Fibroblast of skin of scalp (primary cell): ENCODE measurements at places on chromosomes 7 and 10.

GRCh38 chr7:157612664-157613561 lies 276.1 kb downstream of the DNAJB6 start:
- peak; percentile 35 for DNase-seq

- peak; percentile 41 for DNase-seq
These were observed 2.0 kb upstream of the SFTPA1 start for GRCh38 chr10:79608505-79609375.

DNA sequence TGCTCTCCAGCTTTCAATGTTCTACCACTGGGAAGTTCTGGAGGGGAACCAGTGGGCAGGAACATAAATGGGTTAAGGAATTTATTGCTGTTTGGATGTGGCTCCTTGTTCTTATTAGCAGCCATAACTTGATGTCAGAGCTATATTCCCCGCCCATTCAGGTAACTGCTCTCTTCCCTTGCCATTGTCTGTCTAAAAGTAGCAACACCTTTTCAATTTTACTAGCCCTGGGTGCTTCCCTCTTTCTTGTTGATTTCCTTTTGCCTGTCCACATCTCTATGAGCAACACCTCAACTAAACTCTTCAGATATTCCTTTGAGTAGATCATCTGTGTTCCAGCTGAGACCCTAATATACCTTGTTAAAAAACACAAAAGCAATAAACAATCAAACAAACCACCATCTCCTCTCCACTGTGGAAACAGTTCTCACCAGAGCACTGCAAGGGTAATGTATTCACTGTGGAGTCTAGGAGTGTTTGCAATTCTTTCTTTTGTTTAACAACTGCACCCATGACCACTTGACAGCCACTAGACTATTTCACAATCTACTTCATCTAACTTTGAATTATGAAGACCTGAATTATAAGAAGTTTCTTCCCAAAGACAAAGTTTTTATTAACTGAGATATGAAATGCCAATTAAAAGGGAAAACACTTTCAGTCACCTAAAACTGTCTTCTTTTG lies 436.7 kb downstream of the IPMK start:
- DNase-seq: no peak

GRCh38 chr7:142323706-142324105 lies 65.8 kb upstream of the PRSS58 start:
- no peak for DNase-seq

GRCh38 chr7:156998988-156999957 lies 11.2 kb downstream of the MNX1 start:
- no peak for DNase-seq

- DNase-seq: peak; percentile 16
These were observed 1236.0 kb upstream of the CELF2 start for GRCh38 chr10:9781666-9782065.

GRCh38 chr7:3867863-3868262 lies 566.8 kb downstream of the SDK1 start:
- no peak for DNase-seq

GRCh38 chr7:133822001-133822641 lies 305.0 kb upstream of the LRGUK start:
- no peak for DNase-seq

DNA sequence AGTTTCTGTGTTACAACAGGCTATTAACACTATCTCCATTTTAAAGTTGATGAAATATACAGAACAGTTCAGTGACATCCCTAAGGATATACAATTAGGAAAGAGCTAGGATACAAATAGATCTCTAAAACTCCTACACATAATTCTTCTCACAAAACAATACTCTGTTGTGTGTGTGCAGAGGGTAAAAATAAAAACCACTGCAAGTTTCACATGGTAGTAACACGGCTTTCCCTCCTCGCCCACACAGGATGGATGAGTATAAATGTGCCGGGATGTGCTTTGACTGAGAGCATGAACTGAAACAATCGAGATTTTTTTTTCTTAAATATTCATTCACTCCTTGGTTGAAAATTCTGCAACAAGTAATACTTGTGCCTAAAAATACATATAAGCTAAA lies 131.5 kb upstream of the C1QL3 start:
- no peak for DNase-seq

GRCh38 chr7:152052771-152053170 lies 27.3 kb downstream of the GALNT11 start:
- no peak for DNase-seq

GRCh38 chr7:107579554-107579884 lies 527 bp upstream of the BCAP29 start:
- DNase-seq: no peak

DNA sequence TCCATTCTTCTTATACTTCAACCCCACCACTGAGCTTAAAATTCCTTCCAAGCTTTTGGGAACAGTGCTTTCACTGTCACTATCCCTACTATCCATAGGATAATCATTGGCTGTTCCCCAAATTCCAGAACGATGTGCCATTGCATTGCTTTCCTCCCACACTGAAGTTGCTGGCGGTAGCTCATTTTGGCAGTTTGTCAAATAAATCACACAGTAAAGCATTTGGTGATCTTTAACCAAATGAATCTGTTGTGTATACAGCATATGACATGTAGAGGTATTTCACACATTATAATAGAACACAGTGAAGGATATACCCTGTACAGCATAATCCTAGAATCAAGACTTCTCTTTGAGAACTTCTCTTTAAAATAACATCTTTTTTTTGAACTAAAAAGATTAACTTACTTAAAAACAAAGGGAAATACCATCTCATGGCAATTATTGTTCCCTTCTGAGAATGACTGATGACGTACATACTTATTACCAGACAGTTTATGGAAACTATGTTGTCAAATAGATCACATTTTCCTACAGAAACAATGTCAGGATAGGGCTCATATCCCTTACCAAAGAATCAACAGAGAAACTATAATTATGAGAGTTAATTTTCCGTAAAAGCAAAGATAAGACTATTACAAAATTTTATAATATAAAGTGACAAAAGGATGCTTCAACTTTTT lies 93.6 kb downstream of the CTNNA3 start:
- DNase-seq: peak; percentile 99
